ENCODE measurements at places on chromosomes 11 and 22. TPM values are rescaled to one million over a fixed set of nuclear protein-coding genes. Genes with fewer than 3 reads are reported as not detected.

DNA sequence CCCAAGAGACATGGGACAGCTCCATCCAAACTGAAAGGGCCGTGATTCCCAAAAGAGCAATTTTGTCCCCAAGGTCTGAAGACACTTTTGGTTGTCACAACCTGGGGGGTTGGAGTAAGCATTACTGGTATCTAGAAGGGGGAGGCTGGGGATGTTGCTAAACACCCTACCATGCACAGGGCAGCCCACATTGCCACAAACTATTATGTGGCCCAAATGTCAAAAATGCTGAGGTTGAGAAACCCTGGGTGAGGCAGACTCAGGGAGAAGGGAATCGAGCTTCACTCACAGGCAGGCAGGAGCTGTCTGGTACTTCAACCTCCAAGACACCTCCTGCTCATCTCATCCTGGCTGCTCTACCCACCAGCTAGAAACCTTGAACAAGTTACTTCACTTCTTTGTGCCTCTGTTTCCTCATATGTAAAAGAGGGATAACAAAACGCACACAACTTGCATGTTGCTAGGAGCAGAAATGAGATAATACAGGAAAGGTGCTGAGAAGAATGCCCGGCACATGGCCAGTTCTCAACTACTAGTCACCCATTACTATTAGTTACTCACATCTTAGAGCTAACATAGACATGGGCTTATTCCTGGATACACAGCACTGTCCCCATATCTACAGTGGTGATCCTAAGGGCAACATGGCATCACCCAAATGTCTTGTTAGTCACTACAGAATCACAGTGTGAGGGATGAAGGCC is 8.8 kb downstream of the SERPIND1 start:
- DNase-seq: peak; percentile 2

GRCh38 chr11:88345408-88345807 is 7.9 kb upstream of the CTSC start:
- no peak for DNase-seq

DNA sequence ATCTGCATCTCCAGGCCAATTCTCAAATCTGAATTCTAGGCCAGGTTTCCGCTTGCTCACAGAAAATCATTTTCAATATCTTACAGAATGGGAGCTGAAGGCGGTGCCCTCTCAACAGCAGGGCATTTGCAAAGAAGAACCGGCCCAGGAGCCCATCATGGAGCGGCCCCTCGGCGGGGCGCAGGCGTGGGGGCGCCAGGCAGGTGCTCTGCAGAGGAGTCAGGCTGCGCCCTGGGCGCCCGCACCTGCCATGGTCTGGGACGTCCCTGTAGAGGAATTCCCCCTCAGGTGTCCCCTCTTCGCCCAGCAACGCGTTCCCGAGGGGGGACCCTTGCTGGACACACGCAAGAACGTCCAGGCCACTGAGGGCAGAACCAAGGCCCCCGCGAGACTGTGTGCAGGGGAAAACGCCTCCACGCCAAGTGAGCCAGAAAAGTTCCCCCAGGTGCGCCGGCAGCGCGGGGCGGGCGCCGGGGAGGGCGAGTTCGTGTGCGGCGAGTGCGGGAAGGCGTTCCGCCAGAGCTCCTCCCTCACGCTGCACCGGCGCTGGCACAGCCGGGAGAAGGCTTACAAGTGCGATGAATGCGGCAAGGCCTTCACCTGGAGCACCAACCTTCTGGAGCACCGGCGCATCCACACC is 11.5 kb downstream of the ZNF74 start:
- no peak for DNase-seq

GRCh38 chr11:95254716-95255115 is 23.7 kb upstream of the SESN3 start:
- DNase-seq: no peak

Gene RAPSN
- 0.33 TPM for total RNA-seq

Gene IL18
- total RNA-seq: 0.85 TPM
